ENCODE measurements at places on chromosomes 2 and 18. TPM values are rescaled to one million over a fixed set of nuclear protein-coding genes. Genes with fewer than 3 reads are reported as not detected.

DNA sequence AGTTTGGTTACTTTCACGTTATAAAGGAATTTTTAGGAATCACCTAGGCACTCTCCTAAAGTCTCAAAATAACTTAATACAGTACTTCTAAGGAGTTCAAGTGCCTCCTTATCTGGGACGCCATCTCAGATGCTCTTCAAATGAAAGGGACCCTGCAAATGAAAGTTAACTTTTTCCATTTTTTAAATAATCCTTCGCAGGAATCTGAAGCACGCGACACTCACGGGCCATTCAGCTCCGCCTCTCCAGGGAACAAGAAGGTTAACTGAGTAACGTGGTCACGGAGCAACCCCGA is 537 bp upstream of the ZC3H15 start:
- no peak for DNase-seq

DNA sequence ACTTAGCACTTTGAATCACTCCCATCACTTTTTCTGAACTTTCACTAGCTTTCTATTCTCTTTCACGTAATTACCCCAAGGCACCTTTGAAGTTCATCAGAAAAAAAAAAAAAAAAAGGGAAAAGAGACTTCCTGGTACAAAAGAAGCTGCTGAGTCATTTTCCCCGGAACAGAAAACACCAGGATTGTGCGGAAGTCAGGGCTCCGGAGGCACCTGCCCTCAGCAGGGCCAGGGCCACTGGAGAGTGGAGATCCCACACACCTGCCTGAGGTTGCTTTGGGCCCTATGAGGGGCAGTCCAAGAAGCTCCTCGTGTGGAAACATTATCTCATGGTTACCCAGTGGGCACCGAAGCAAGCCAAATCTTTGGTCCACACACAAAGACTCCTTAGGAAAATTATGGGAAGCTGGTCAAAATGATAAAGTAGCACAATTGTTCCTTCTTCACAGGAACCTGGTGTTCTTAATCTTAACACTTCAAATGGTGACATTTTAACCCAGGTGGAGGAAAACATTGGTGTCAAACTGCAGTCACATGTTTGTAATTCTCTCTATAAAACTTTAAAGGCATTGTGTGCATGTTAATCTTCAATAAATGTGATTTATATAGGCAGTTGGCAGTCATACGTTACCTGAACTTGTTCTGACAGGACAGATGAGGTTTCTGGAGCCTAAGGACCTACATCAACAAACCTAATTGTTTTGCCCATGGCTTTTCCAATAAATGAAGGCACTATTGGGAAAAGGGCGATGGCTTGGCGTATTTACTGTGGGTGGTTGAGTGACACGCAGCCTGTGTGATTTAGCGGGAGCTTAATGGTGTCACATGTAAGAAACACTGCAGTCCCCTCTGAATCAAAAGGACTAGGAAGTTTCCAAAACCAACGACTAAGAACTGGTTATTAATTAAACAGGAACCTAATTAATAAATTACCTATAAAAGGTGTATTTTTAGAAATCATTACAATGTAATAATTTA is 23.4 kb upstream of the FAM110C start:
- DNase-seq = peak; percentile 17

DNA sequence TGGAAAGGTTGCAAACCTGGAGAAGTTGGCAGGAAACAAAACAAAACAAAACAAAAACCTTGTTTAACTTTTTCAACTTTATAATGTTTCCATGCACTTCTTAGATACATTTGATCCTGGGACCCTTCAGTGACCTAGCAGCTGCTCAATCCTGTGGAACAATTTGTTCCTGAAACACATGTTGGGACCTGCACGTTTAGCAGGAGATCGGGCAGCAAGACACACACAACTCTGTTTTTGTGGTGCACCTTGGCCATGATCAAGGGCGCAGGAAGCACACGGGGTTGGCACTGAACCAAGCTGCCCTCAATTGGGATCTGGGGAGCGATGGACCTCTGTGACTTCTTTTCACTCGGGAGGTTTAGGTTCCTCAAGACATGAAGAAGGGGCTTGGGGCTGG is 268.7 kb downstream of the LOXHD1 start:
- DNase-seq = no peak

DNA sequence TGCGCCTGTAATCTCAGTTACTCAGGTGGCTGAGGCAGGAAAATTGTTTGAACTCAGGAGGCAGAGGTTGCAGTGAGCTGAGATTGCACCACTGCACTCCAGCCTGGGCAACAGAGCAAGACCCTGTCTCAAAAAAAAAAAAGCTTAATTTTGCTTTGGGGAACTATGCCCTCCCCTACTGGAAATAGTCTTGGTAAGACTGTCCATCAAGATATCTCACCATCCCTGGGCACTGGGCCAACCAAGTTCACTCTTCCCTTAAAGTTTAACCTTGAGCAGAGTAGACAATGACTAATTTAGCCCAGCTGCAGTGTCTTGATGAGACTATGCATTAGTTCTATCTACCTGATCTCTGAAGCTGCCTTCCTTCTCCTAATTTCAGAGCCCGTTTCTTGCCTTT is 44.7 kb downstream of the ASXL2 start:
- DNase-seq = no peak

- DNase-seq = no peak
Measured at GRCh38 chr2:117980783-117981676, 32.8 kb downstream of the CCDC93 start.

- no peak for DNase-seq
Measured at GRCh38 chr2:233419602-233420391, 65.5 kb downstream of the DGKD start.

DNA sequence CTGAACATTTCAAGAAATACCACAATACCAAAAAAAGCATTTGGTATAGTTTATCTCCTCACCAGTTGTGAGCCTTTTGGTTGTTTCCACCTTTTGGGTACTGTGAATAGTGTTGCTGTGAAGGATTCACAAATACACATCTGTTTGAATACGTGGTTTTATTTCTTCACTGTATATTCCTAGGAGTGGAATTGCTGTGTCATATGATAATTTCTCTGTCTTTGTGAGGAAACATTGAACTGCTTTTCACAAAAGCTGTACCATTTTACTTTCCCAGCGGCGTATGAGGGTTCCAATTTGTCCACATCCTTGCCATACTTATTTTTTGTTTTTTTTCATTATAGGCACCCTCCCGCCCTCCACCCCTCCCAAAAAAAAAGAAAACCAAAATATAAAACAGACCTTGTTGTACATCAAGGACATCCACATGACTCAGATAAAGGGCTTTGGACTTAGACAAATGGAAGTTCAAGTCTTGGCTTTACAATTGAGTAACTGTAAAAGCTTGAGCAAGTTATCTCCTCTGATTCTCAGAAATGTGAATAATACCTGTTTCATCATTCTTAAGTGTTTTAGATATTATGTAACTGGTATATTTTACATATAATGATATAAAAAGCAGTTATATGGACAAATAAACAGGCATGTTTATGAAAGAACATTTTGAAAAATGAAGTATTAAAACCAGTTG is 19.0 kb downstream of the UBE2E3 start:
- DNase-seq = no peak

- peak; percentile 69 for DNase-seq
Measured at GRCh38 chr2:44075541-44075940, 79.8 kb upstream of the LRPPRC start.

DNA sequence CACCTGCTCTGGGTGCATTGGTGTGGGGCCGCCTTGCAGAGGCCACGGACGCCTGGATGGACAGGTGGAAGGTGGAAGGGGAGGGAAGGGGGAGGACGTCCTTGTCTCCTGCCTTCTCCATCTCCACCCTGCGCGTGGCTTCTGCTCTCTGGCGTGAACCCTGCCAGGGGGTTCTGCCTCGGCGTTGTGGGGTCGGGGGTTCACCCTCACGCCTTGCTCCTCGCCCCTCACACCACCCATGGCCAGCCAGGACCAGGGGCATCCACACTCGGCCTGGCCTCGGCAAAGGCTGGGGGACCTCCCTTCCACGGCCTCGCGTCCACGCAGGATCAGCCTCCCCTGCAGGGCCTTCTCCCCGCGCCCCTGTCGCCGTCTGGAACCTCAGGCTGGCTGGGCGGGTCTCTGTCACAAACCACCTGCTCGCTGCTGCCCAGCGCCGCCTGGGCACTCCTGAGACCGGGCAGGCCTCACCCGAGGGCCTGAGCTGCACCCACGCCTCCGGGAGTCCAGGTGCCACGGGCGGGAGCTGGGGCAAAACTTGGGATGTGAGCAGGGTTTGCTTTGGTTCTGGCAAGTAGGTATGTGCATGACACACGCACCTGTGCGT is 655.9 kb downstream of the GALR1 start:
- no peak for DNase-seq

DNA sequence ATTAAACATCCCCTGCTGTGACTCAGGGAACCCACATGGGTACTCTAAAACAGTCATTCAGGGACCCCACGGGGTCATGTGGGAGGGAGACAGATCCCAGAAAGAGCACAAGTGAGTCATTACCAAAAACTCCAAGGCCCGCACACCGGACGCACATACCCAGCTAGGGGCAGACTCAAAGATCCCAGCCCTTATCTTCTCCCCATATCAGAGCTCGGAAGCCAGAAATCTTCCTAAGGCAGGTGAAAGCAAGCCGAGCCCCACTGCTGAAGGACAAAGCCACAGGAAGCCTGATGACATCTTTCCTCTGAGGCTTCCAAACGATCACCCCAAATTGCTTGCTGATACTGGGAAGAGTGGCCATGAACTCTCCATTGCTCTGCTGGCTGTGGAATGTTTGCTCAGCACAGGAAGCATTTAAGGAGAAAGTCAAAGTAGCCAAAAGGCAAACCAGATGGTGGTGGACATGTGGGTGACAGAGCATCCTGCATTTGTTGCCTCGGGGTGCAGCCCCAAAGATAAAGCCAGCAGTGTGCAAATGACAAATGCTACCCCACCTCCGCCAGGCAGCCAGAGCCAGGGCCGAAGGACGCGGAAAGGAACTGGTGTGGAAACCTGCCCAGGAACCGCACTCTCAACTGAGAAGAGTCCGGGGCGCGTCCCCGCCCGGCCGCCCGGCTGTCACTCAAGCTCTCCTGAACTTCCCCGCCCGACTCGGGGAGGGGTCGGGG is 784 bp downstream of the ACTR1B start:
- DNase-seq = peak; percentile 61

DNA sequence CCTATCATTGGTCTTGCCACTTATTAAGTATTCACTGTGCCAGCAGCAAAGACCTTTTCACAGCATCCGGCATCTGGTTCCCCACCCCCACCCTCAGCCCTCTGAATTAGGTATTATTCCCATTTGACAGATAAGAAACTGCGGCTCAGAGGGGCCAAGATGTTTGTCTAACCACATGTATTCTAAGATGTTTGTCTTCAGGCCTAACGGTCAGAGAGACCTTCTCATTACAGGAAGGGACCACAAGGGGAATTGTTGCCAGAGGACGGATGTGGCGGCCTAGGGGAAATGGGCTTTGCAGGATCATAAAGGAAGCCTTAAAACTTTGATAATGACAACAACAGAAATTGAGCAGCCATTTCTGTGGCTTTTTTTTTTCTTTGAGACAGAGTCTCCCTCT is 16.6 kb downstream of the NPPC start:
- no peak for DNase-seq

- no peak for DNase-seq
Measured at GRCh38 chr2:152031747-152032306, 67.0 kb downstream of the CACNB4 start.

GRCh38 chr2:46988230-46988629 is 72.6 kb upstream of the MCFD2 start:
- no peak for DNase-seq

- DNase-seq = no peak
Measured at GRCh38 chr2:239629926-239630617, 229.3 kb upstream of the HDAC4 start.

DNA sequence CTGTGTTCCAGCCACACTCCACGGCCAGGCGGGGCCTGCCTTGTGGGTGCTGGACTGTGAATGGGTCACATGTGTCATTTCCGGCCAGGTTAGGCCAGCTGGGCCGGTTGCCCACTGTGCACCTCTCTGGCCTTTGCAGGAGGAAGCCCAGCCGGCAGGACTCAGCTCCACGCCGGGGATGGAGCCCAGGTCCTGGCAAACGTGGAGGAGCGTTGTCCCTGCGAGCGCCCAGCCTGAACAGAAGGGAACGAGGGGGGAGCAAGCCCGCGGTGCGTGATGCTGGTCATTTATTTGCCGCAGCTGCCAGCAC is 152.9 kb downstream of the PXDN start:
- DNase-seq = no peak

Gene SETBP1
- 2.7 TPM for total RNA-seq

Gene ARHGEF4
- total RNA-seq = 1.4 TPM

Gene MC2R
- total RNA-seq = not detected

Gene OR6B2
- not detected for total RNA-seq

Gene PIEZO2
- 8.9 TPM for total RNA-seq
